ENCODE measurements at places on chromosomes 7 and 10.

DNA sequence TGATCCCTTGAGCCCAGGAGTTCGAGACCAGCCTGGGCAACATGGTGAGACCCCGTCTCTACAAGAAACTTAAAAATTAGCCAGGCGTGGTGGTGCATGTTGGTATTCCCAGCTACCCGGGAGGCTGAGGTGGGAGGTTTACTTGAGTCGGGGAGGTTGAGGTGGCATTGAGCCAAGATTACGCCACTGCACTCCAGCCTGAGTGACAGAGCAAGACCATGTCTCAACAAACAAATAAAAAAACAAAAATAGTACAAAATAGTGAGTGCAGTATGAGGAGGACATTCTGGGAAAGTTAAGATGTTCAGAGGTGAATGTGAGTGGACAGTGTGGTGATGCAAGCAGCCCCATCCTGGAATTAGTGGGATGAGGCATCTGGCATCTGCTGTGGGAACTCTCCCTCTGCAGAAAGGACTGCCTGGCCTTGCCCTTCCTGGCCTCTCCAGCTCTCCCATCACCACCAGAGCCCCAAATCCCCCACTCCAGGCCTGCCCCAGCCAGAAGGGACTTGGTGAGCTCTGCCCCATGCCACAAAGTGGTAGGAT is 96.6 kb upstream of the PARD3 start:
- DNase-seq: no peak

DNA sequence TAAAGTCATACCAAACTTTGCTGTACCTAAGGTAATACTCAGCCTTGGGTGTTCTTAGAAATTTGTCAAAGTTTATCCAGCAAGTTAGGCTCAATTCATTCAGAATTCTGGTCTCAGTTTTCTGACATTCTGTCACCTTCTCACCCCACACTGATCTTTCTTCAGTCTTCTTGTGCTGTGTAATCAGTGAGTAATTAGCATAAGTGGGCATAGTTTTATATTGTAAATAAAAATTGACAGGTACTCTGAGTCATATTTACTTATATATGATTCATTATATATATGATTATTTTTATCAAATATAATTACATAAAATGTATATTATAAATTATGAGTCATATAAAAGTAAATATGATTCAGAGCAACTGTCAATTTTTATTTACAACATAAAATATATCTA is 170.9 kb upstream of the MAGI2 start:
- DNase-seq: no peak

- no peak for DNase-seq
Observed at GRCh38 chr10:128642023-128642422, 515.8 kb upstream of the MKI67 start.

DNA sequence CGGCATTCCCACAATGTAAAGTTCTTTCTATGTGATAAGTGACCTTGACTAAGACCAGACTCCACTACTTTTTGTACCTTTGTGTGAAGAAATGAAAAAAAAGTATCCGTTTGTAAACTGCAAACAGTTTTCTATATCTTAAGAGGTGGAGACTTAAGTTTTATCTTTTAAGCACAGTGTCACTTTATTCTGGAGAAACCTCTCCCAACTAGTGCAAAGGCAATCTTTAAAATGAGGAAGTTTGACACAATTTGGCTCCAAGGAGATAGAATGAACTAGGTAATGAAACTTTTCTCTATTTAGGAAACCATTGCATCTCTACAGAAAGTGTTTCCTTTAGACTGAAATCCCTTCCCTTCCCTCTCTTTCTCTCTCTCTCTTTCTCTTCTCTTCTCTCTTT is 122.9 kb downstream of the SAMD9 start:
- no peak for DNase-seq

GRCh38 chr10:31935678-31936077 is 7.0 kb upstream of the ARHGAP12 start:
- no peak for DNase-seq

GRCh38 chr7:135950429-135950828 is 26.7 kb downstream of the MTPN start:
- no peak for DNase-seq

GRCh38 chr7:78746301-78746700 is 707.2 kb downstream of the MAGI2 start:
- no peak for DNase-seq

DNA sequence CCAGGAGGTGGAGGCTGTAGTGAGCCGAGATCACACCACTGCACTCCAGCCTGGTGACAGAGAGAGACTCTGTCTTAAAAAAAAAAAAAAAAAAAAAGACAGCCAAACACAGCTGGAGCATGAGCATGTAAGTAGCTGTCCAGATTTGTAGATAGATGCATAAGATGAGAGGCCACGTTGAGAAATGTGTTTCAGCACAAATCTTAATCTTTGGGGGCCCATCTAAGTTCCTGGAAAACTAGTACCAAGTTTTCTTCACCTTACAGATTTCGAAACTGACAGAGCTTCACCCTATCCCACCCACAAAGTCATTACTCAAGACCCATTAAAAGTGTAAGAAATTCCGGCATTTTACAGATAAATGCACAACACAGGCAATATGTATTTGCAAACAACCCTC is 208.2 kb downstream of the PARD3 start:
- no peak for DNase-seq

- DNase-seq: no peak
Observed at GRCh38 chr7:109879287-109879828, 1211.6 kb upstream of the LRRN3 start.

Measured in CD4-positive, alpha-beta T cell treated with Interleukin-10 for 1 hour (primary cell).